ENCODE measurements at places on chromosomes 6 and 20.

GRCh38 chr6:132934496-132934895 is 120.1 kb downstream of the RPS12 start:
- DNase-seq, result no peak

GRCh38 chr6:68087399-68088133 is 547.5 kb upstream of the ADGRB3 start:
- DNase-seq, result no peak

- DNase-seq, result no peak
Measured at GRCh38 chr6:164928057-164928727, 381.2 kb downstream of the C6orf118 start.

GRCh38 chr20:25078662-25079061 is 3.3 kb downstream of the VSX1 start:
- DNase-seq, result peak; percentile 31

DNA sequence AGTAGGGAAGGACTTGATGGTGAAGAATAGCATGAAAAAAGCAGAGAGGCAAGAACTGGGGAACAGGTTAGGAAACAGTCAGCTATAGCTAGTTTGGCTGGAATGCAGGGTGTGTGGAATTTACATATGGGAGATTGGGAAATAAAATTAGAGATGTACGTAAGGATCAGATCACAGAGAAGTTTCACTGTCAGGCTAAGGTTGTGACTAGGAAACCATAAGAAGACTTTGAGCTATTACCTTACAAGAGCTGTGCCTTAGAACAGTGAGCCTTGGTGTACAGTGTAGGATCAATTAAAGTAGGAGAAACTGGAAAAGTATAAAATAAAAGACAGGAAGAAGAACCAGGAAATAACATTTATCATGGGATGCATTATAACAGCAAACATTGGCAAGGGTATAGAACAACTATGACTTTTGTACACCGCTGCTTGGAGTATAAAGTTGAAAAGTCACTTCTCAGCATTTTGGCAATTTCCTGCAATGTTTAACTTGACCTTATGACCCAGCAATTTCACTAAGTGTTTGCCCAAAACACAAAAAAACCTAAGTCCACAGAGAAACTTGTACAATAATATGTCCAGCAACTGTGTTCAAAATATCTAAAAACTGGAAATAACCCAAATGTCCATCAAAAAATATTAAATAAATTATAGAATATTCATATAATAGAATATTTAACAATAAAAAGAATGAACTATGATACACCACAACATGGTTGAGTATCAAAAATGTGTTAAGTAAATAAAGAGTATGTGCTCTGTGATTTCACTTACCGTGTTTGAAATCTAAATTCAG is 31.2 kb upstream of the SPTLC3 start:
- DNase-seq, result no peak

DNA sequence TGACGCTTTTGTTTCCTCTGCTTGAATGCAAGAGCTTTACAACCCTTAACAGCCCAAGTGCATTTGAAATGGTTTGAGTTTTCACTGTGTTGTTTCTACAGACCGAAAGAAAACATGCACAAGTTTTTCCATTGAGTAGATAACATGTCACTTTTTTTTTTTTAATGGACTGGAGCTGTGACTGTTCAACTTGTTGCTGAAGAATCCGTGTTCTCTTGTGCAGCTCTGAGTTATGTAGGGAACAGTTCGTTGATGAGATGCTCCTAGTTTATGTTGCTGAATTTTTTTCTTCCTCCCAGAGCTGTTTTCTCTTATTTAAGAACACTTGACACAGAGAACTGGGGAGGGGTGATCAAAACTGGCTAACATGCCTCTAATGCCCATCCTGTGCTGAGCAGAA is 89.3 kb downstream of the DTD1 start:
- no peak for DNase-seq

- DNase-seq, result no peak
Measured at GRCh38 chr6:20606831-20607230, 72.6 kb downstream of the CDKAL1 start.

DNA sequence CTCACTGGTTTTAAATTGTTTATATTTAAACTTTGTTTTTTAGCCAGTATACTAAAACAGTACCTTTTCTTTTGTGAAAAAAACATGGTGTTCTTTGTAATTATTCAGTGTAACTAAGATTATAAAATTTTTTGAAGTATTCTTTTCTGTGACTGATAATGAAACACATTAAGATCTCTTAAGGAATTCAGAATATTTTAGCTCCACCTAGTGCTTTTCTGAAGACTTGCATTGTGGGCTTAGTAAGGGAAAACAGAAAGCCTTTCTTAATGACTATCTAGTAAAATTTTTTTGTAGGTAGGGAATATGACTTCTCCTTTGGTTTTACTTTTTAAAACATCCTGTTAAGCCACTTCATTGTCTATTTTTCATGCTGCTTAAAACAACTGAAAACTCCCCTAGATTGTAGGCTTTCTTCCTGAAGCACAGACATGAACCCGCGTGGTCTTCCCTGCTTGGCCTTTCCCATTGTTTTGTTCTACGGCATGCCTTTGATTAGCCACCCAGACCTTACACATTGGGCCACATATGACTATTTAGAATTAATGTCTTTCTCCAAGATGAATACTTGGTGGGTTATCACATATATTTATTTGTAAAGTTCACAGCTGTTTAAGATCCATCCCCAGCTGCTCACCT is 72.1 kb downstream of the AFDN start:
- no peak for DNase-seq

DNA sequence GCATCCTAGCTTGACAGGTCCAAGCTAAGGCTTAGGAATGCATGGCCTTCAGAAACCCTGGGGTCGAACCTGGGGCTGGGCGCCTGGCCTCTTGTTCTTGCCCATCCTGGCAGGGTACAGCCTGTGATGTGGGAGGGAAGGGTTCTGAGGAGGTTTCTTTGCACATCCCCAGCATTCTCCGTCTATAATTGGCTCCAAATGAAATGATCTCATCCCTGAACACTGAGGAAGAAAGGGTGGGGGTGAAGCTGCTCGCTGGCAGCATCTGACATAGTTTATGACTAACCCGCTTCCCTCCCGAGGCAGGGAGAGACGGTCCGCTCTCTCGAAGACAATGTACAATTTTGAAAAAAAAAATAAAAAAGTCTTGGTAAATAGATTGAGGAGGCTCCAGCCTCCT is 67.1 kb upstream of the ZNFX1 start:
- DNase-seq, result no peak

- DNase-seq, result no peak
Measured at GRCh38 chr6:151958332-151958731, 150.8 kb downstream of the ESR1 start.

DNA sequence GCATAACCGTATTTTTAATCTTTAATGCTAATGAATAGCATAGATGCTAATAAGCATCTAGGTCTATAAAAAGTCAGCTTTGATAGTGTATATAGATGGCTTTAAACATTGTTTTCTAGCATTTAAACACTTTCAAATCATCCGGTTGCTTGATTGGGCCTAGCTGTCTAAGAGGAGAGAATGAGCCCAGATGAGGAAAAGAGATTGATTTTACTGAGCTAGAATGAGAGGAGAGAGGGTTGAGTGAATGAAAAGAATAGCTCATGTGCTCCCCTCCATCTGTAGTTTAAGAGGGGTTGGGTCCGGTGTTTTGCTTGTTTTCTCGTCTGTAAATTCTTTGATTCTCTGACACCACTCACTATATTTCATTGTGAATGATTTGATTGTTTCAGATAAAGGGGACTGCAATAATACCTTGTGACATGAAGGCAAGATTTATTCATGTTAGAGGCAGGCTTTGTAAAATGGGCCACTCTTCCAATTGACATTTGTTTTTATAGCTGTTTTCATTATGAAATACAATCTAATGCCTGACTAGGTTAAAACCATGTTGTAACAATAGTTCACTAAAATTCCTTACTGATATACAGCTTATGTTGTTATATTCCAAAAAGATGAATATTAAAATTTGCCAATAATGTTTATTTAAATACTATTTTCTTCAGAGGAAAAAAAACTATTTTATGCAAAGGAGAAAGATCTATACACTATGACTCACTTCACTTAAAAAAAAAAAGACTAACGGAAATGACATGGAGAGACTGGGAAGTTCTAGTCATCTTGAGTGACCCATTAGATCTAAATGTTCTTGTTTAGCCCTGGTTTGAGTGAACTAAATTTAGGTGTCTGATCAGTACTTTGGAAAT is 3.2 kb downstream of the PTPN1 start:
- DNase-seq, result no peak

GRCh38 chr20:46264391-46265266 is 43.7 kb downstream of the CDH22 start:
- DNase-seq, result no peak

DNA sequence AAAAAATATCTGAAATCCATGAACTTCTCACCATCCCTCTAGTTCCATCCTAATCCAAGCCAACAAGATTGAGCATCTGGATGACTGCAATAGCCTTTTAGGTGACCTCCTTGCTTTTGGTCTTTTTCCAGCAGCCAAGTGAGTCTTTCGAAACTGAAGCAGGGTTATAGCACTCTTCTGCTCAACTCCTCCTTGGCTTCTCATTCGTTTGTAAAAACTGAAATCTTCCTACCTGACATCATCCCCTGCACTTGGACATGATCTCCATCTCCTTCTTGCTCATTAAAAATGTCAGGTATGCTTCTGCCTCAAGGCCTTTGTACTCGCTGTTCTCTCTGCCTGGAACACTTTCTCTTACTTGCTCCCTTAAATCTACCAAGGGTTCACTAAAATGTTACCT is 46.0 kb downstream of the STX7 start:
- DNase-seq, result no peak

DNA sequence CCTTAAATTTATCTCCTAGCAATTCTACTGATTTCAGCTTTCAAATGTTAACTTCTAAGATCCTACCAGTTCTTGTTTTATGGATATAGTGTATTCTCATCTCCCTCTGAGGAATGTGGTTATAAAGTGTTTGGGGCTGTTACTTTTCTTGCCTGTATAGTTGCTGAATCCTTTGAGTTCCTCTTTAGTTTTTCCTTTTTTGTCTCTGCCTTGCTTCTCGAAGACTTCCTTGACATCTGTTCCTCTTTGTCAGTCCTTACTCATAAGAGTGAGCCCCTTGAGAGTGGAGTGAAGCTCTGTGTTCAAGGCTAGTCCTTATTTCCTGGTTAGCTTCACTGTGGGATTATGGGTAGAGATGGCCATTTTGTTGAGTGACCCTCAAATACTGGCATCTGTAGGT is 84.6 kb downstream of the ELOVL4 start:
- no peak for DNase-seq

- DNase-seq, result no peak
Measured at GRCh38 chr6:37319156-37319555, 34.6 kb upstream of the RNF8 start.

DNA sequence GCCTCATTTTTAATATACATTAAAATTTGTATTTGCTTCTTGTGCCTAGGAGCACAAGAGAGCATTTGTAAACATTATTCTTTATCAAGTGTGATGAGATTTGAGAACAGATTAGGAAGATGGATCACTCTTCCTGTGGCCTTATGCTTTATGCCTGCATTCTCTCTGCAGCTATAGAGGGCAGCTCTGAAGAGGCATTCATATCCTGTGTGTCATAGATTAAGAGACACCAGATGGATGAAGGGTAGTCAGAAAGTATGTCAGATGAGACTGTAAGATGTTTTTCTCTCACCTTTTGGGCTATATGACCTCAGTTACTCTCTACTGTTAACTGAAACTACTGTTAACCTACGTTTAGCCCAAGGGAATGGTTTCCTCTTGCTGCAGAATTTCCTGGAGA is 61.4 kb downstream of the DNAH8 start:
- no peak for DNase-seq

GRCh38 chr6:45532721-45533210 is 155.0 kb upstream of the SUPT3H start:
- DNase-seq, result no peak
